Fibroblast of villous mesenchyme (primary cell): ENCODE measurements at places on chromosomes 5 and 9. TPM values are rescaled to one million over a fixed set of nuclear protein-coding genes. Genes with fewer than 3 reads are reported as not detected.
A peak's percentile ranks its signal among the peaks of the same experiment; 100 is the strongest.

Gene PCDHGA10
- total RNA-seq = 11.7 and 12.2 TPM in 2 replicates

Gene MEIKIN
- not detected in 2 replicates for total RNA-seq

Gene TTC16
- total RNA-seq = not detected in 2 replicates

Gene SPACA9
- total RNA-seq = 2.2 and 2.6 TPM in 2 replicates

Gene INSL4
- total RNA-seq = not detected in 2 replicates

Gene LCN6
- total RNA-seq = not detected in 2 replicates

Gene STK32A
- total RNA-seq = 0.97 and 2.2 TPM in 2 replicates

Gene ASS1
- total RNA-seq = 88.3 and 230 TPM in 2 replicates

Gene GDA
- total RNA-seq = 0.97 and 4.3 TPM in 2 replicates

Gene GMCL2
- total RNA-seq = not detected in 2 replicates

DNA sequence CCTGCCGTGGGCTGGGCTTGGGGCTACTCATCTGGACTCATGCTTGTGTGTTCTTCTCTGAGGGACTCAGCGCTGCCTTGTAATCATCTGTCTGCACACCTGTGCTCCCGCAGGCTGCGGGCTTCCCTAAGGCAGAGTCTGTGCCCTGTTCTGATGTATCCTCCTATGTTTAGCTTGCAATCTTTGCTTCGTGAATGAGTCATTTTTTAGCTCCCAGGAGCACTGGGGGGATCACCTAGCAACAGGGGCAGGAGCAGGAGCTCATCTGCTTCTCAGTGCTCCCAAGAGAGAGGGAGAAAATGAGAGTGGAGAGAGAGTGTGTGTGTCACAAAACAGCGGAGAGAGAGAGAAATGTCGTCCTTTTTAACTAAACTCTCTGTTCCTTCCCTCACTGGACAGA is 202.4 kb upstream of the ZNF618 start:
- peak; percentile 40 for DNase-seq

GRCh38 chr5:136458481-136458880 is 93.1 kb upstream of the TRPC7 start:
- DNase-seq = no peak

- DNase-seq = peak; percentile 80
Measured at GRCh38 chr9:135990468-135991429, 29.6 kb upstream of the UBAC1 start.

DNA sequence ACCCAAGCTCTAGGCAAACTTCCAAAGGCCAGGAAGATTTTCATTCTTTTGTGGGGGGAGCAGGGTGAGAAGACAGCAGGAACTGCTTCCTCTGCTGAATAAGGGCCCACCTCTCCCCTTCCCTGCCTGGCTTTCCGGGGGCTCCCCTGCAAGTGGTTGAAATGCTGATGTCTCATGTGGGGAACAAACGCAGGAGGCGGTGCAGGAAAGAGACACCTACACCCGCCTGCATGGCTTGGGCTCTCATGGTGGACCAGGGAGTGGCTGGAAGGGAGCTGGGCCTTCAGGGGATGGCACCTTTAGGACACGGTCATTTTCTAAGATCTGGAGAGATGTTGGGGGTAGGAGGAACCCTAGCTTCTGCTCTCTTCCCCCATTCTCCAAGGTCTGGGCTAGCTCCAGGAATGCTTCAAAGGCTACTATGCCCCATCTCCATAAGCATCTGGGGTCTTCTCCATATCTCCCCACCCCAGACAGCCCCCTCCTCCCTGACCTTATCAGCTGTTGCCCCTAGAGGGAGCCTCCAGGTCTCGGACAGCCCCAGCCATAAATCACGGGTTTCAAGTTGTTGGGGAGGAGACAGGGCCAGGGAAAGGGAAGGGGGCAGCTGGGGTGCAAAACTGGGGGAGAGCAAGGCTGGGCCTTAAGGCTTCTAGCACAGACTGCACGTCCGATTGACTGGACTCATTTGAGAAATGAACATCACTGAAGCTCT is 76.6 kb downstream of the PSD2 start:
- no peak for DNase-seq

GRCh38 chr9:136609838-136610311 is 52.8 kb upstream of the EGFL7 start:
- no peak for DNase-seq

- DNase-seq = no peak
Measured at GRCh38 chr5:29561564-29561963, 1631.9 kb upstream of the CDH6 start.

GRCh38 chr5:61619777-61620518 is 287.9 kb downstream of the ZSWIM6 start:
- DNase-seq = no peak

GRCh38 chr9:92617195-92617813 is 52.6 kb downstream of the IPPK start:
- no peak for DNase-seq

- no peak for DNase-seq
Measured at GRCh38 chr5:107776922-107777740, 106.4 kb upstream of the EFNA5 start.

GRCh38 chr5:149053072-149053695 is 9.7 kb downstream of the SH3TC2 start:
- no peak for DNase-seq

DNA sequence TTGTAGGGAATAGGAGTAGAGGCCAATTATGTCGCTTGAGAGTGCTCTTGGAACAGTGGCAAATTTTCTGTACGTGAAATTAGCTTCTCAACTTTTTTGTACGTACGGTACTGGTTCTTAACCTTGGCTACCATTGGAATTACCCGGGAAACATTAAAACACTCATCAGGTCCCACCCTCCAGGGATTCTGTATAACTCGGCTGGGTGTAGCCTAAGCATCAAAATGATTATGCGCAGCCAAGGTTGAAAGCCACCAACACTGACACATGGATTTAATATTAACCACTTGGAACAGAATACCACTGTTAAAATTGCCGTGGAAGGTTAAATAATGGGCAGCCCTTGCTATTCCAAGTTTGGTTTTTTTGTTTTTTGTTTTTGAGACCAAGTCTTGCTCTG is 17.4 kb downstream of the DNAJA1 start:
- DNase-seq = no peak

- peak; percentile 14 for DNase-seq
Measured at GRCh38 chr9:130072515-130073235, 19.0 kb downstream of the GPR107 start.

GRCh38 chr5:89072842-89073672 is 190.1 kb upstream of the MEF2C start:
- no peak for DNase-seq

DNA sequence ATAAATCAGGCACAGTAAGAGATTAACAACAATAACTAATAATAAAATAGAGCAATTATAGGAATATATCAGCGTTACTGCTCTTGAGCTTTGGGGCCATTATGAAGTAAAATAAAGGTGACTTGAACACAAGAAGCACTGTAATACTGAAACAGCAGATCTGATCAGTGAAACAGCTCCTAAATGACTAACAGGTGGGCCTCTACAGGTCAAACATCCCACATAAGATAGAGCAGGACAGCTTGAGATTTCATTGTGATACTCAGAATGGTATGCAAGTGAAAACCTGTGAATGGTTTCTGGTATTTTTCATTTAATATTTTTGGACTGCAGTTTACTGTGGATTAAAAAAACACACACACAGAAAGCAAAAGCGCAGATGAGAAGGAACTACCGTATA is 24.0 kb upstream of the MAP3K1 start:
- no peak for DNase-seq

GRCh38 chr5:116495786-116496357 is 78.8 kb downstream of the SEMA6A start:
- no peak for DNase-seq

- no peak for DNase-seq
Measured at GRCh38 chr5:53956632-53957031, 353.7 kb downstream of the ARL15 start.

GRCh38 chr5:75524071-75524470 is 12.4 kb downstream of the POLK start:
- no peak for DNase-seq

GRCh38 chr5:145473042-145473642 is 362.0 kb downstream of the PRELID2 start:
- DNase-seq = no peak

DNA sequence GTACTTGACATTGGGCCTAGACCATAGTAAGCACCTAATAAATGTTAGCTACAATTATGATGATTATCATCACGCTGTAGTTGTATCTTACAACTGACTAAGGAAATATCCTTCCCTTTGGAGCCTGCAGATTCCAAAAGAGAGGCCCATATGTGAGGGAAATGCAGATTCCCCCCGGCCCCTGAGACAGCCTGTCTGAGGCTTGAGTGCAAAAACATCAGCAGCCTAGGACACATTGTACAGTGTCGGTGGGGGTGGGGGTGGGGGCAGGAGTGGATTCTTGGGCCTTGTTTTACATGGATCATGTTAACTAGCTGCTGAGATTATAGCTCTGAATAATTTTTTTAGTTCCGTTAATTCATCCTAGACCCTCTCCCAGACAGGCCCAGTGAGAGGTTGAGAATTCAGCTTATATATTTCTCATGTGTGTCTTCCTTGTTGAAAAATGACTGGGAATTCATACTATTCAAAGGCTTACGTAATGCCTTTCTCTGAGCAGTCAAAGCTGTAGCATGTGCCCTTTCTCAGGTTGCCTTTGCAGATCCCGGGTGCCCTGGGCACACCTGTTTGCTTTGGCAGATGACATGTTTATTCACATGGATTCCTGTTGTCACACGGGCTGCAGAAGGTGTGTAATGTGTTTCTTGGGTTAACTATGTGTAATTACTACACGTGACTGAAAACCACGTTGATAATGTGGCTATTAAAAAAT is 262.8 kb downstream of the NR3C1 start:
- DNase-seq = no peak

DNA sequence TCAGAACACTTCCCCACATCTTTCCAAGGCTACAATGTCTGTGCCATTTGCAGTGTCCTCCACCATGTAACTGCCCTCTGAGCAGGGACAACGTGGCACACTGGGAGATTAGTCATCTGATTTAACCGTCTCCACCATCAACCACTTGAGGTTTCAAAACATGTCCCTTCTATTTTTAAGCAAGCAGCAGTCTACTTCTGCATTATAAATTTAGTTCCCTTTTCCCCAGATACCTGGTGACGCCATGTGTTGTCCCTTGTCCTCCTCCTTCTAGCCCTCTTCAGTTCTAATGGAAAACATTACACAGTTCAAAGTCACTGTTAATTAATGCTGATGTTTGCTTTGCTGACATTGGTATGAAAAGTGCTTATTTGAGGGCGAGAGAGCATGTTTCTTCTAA is 52.8 kb downstream of the ATP10B start:
- DNase-seq = no peak

DNA sequence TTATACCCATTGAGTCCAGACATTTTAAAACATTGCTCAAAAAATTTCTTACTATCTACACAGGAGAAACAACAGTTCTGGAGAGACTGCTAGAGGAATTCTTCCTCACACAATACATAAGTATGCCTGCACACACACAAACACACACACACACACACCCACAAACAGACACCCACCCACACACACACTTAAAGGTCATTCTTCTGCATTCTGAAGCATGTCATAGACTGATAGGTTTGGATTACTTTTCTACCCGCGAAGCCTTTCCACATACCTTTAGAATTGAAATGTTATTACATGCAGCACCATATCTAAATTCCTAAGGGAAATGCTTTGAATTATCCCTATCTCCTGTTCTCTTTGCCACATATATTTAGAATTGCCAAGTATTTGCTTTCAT is 80.2 kb downstream of the FAM174A start:
- no peak for DNase-seq
